GM04503 (cell line): ENCODE measurements at places on chromosomes 1 and 21.

- DNase-seq = peak; percentile 48
These were observed 39.7 kb downstream of the CHML start for GRCh38 chr1:241600496-241600901.

GRCh38 chr21:33296156-33296555 is 28.6 kb upstream of the IFNAR1 start:
- DNase-seq = no peak

- no peak for DNase-seq
These were observed 210.8 kb downstream of the APP start for GRCh38 chr21:25959799-25960198.

- peak; percentile 50 for DNase-seq
These were observed 1.4 kb downstream of the UCK2 start for GRCh38 chr1:165828669-165829329.

GRCh38 chr1:166884971-166885370 is 8.9 kb upstream of the TADA1 start:
- DNase-seq = no peak

GRCh38 chr1:209720826-209721225 is 16.2 kb downstream of the HSD11B1 start:
- no peak for DNase-seq
